ENCODE measurements at places on chromosomes 5 and 9. TPM values are rescaled to one million over a fixed set of nuclear protein-coding genes. Genes with fewer than 3 reads are reported as not detected.

DNA sequence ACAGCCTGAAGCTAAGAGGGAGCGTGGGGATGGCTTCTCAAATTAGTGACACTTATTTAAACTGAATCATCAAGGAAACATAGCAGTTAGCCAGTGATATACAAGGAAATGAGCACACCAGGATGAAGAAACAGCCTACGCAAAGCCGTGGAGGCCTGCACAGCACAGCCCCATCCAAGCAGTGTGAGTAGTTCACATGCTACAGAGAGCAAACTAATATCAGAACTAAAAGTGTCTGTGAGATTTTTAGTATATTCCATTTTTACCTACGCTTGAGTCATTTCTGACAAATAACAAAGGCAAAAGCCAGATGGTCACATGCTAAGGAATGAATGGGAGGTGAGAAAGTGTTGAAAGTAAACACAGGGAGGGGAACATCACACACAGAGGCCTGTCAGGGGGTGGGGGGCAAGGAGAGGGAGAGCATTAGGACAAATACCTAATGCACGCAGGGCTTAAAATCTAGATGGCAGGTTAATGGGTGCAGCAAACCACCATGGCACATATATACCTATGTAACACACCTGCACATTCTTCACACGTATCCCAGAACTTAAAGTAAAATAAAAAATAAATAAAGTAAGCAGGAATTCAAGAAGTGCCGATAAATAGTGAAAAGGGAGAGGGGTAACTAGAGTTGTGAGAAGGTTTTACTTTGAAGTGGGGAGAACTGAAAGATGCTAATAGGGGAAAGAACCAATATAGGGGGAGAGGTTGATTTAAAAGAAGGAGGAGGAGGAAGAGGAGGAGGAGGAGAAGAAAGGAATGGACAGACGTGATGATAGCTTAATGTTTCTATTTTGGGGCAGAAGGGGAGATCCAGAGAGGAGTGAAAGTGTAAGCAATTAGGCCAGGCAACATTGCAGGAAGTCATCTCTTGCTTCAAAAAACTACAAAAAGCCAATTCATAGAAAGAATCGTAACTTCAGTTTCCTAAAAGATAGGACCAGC is 100.9 kb upstream of the PTGER4 start:
- H3K36me3 ChIP-seq: no peaks in the 10 kb centered on the region
- H3K27ac ChIP-seq: no peak overlapping the region
- DNase-seq: no peak
- no peaks in the 10 kb centered on the region for H3K27me3 ChIP-seq
- H3K4me3 ChIP-seq: no peak overlapping the region

- no peak overlapping the region for H3K4me3 ChIP-seq
- no peak for DNase-seq
- no peaks in the 10 kb centered on the region for H3K4me1 ChIP-seq
- no peaks in the 10 kb centered on the region for H3K27me3 ChIP-seq
- no peaks in the 10 kb centered on the region for H3K36me3 ChIP-seq
Observed at GRCh38 chr9:19700699-19701098, 88.1 kb downstream of the SLC24A2 start.

DNA sequence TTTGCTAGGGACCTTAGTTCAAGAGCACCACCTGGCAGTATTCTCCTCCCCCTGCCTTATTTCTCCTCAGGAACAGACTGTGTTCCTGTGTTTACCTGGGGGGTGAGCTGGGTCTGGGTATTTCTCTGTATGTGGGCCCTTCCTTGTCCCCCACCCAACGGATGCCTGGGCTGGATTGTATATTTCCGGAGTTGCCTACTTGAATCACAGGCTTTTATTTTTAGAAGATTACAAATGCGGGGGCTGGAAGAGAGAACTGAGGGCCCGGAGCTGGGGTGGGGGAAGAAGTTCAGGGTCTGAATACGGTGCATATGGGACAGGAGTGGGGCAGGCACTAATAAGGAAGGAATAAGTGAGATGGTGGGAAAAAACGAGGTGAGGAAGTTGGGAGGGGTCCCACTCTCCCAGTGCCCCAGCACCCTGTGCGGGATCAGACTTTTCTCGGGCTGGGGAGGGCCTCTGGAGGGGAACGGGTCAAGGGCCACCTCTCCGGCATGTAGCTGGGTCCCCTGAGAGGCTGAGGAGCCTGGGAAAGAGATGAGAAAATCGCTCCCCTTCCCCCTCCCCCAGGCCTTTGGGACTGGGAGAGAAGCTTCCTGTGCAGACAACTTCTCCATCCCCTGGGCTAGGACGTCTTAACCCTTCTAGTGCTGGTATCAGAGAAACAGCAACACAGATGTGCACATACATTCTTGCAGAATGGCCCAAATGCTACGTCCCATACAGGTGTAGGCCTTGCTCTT is 42.1 kb downstream of the PCDH1 start:
- no peak for DNase-seq
- H3K27me3 ChIP-seq: no peaks in the 10 kb centered on the region
- H3K4me1 ChIP-seq: no peaks in the 10 kb centered on the region
- H3K27ac ChIP-seq: no peak overlapping the region
- H3K36me3 ChIP-seq: no peaks in the 10 kb centered on the region

- no peaks in the 10 kb centered on the region for H3K36me3 ChIP-seq
- DNase-seq: no peak
- H3K27ac ChIP-seq: no peak overlapping the region
- no peaks in the 10 kb centered on the region for H3K4me1 ChIP-seq
Observed at GRCh38 chr9:90839183-90839728, 37.6 kb downstream of the SYK start.

DNA sequence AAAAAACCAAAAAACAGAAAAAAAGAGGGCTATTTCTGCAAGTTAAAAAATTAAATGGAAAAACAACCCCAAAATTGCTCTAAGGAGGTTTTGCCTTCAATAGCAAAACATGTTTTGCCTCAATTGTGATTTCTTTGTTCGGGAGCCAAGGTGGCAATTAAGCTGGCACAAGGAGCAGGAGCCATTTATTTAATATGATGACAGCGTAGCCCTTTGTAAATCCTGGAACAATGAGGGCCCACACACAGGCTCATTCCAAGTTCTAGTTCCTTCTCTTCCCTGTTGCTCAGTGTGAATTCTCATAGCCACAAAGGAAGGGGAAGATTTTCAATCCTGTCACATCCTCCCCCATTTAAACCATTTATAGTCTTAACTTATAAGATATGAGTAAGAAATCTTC is 353.2 kb downstream of the PDE4D start:
- H3K36me3 ChIP-seq: no peaks in the 10 kb centered on the region
- H3K4me1 ChIP-seq: peaks cover 5% of the 10 kb centered on the region
- no peaks in the 10 kb centered on the region for H3K27me3 ChIP-seq
- DNase-seq: no peak
- H3K27ac ChIP-seq: no peak overlapping the region

GRCh38 chr5:72195581-72195980 is 88.3 kb downstream of the MAP1B start:
- H3K36me3 ChIP-seq: peaks cover 12% of the 10 kb centered on the region
- no peak overlapping the region for H3K27ac ChIP-seq
- no peaks in the 10 kb centered on the region for H3K4me1 ChIP-seq
- H3K4me3 ChIP-seq: no peak overlapping the region
- no peak for DNase-seq
- H3K27me3 ChIP-seq: no peaks in the 10 kb centered on the region

The PCDH12 gene
- 8.0 TPM for total RNA-seq

The TMEM171 gene
- not detected for total RNA-seq

The MARCHF3 gene
- 23.1 TPM for total RNA-seq

The PCDHA9 gene
- 0.13 TPM for total RNA-seq
